ENCODE measurements at places on chromosomes 1 and 21.

GRCh38 chr1:44261171-44261817, 48.0 kb downstream of the DMAP1 start:
- no peak for DNase-seq

DNA sequence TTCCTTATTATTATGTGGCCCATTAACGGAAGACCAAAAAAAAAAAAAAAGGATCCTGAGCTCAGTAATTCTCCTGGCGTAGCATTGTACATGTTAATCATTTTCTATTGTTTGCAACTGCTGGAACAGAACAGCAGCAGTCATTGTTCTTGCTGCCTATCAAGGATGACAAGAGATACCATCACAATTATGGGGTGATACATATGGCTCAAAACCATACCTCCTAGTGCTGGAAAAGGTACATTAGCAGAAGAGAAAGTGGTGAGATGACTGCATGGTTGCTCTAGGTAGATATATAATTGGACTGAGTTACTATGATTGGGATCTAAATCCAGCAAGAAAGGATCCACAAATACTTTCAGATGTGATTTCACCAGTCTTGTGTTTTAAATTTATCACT, 13.3 kb upstream of the TLR5 start:
- no peak for DNase-seq

- no peak for DNase-seq
Observed at GRCh38 chr1:160226623-160227022, 21.4 kb downstream of the PEA15 start.

DNA sequence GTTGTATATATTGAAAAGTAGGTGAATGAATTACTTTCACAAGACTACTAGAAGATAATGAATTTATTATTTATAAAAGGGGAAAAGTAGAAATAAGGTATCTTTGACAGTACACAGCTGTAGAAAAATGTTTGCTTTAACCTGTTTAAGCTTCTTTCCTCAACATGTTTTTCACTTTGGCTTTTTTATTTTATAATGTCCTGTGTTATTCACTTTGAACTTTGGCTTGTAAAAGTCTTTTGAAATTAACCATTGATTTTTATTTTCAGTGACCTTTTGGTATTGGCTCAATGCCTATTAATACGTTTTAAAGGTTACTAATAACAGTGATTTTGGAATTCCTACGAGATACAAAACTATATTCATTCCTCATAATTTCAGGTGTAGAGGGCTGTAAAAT, 57.7 kb upstream of the MPC2 start:
- no peak for DNase-seq

GRCh38 chr1:89939693-89940438, 55.0 kb upstream of the ZNF326 start:
- DNase-seq, result no peak

GRCh38 chr1:217393896-217394295, 237.0 kb downstream of the GPATCH2 start:
- DNase-seq, result no peak

DNA sequence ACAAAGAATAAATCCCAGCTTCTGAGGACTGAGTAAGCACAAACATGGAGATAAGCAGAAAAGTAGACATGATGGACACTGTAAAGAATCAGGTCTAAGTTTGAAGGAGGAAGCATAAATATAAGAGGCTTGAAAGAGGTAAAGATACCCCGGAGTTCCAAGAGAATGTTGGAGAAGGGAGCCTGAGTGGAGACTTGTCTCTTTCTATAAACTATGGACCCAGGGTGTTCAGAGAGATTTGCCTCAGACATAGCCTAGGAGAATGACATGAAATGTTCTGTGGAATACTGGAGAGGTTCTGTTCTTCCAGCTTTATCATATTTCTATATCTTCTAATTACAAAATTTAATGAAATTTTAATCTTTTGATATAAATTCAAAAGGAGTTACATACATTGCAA, 554.3 kb upstream of the B3GALT2 start:
- no peak for DNase-seq

- DNase-seq, result no peak
Observed at GRCh38 chr1:40662151-40662550, 3.3 kb downstream of the RIMS3 start.

GRCh38 chr21:46011267-46011967, 29.8 kb downstream of the COL6A1 start:
- DNase-seq, result no peak

DNA sequence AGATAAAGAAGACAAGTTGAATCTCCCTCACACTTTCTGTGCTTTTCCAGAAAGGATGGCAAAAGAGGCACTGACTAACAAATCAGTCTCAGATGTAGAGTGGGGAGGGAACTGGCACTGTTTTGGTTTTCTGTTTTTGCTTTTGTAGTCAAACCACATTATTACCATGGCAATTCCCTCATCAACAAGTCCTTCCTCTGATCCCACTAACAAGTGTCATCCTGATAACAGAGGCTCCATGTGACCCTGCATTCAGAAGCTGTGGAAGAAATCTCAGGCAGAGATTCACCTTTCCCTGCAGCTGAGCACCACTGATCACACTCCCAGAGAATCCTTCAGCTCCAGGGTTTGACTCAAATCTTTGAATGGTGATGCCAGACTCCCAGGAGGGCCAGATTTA, 203.4 kb downstream of the TNR start:
- DNase-seq, result no peak

GRCh38 chr1:220952961-220953643, 73.9 kb downstream of the HLX start:
- DNase-seq, result no peak

DNA sequence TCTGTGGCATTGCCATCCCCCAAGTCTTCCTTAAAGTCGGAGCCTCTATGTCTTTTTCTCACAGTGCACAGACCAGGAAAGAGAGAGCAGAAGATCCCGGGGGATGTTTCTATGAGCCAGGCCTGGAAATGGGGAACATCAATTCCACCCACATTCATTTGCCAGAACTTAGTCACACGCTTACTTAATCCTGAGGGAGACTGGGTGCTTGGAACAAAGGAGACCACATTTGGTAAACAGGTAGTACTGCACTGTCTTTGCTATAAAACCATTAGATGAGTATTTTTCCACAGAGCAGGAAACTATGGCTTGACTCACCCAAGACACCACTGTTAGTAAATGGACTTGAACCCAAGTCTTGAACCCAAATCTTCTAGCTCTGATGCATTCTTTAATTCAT, 60.7 kb upstream of the CTTNBP2NL start:
- DNase-seq, result no peak

GRCh38 chr21:31022306-31022705, 16.0 kb downstream of the KRTAP19-8 start:
- DNase-seq, result no peak

DNA sequence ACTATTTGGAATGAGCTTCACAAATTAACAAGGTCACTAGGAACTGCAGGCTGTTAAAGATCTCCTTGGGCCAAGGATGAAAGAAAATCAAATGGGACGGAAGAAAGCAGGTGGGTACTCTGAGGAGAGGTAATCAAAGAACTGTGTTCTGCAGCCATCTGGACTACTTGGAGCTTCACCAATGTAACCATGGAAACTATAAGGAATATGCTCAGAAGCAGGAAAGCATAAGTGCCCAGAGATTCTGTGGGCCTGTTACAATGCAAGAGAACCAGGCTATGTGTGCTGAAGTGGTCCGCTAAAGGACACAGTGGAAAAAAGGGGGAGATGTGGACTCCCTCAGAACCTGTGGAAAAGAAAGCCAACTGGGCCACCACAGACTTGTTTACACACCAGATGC, 238.5 kb downstream of the PTGER3 start:
- no peak for DNase-seq

GRCh38 chr1:203359010-203359571, 8.2 kb upstream of the FMOD start:
- no peak for DNase-seq

- no peak for DNase-seq
Observed at GRCh38 chr1:27592931-27593677, 10.8 kb downstream of the AHDC1 start.

- DNase-seq, result no peak
Observed at GRCh38 chr1:51861669-51862068, 16.9 kb downstream of the NRDC start.

DNA sequence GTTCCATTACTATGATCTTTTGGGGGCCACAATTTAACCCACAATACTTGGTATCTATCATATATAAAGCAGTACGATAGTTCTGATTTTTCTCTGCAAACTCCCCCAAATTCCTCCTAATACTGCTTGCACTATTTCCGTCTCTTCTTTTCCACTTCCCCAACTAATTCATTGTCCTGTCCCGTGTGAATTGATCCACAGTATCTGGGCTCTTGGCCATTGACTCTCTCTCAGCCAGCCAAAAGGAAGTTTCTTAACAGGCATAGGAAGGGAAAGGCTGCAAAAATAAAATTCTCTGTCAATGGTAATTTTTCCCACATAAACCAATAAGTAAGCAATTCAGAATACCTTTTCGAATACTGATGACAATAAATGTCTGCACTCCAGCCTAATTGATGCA, 91.7 kb upstream of the DSCAM start:
- no peak for DNase-seq

DNA sequence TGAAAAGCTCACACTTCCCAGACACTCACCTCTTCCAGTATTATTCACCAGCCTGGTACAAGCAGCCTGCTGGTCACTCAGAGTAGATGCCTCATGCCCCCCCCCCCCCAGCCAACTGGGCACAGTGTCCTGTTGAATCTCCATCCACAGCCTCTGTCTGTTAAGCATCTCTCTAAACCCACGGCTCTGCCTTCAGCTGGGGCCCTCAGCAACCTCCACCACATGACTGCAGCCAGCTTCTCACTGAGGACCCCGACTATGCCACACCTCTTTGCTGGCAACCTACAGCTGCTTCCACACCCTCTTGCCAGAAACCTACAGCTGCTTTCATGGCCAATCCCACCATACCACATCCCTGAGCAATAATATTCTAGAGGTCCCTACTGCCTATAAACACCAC, 113.1 kb downstream of the RHOU start:
- no peak for DNase-seq

DNA sequence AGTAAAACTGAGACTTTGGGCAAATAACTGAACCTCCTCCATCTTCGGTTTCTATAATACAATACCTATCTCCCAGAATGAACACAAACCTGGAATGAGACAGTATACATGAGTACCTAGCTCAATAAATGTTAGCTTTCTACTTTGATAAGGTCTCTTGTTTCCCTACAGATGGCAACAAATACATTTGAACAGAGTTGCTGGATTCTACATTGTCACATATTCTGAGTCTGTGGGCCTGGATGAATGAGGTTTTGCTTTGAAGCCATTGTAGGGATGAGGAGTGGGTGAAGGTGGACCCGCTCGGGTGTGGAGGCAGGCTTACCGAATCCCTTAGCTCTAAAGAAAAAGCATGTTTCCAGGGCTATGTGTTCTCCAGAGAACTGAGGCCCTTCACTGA, 13.9 kb upstream of the FYB2 start:
- DNase-seq, result no peak

DNA sequence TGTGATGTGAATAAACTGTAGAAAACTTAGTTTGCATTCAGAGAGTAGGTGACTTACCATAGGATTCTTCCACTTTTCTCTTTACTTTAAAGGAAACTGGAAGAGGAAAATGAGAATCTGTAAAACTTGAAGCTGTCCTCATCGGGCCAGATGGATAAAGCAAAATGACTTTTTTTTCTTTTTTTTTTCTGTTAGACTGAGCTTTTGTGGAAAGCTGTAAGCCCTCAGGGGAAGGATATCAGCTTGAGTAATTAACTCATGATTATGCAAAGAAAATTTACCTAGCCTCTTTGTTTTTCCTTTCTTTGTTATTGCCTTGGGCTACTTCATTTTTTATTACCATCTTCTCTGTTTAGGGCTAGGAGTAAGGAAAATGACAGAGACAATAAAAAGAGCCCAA, 53.4 kb downstream of the DPH5 start:
- no peak for DNase-seq

- no peak for DNase-seq
Observed at GRCh38 chr1:12456979-12457378, 161.0 kb downstream of the DHRS3 start.

GRCh38 chr1:39907528-39908453, 6.1 kb upstream of the MYCL start:
- no peak for DNase-seq

GRCh38 chr1:109290137-109290536, 7.2 kb upstream of the PSRC1 start:
- DNase-seq, result no peak

- no peak for DNase-seq
Observed at GRCh38 chr1:79726321-79726720, 719.8 kb upstream of the ADGRL4 start.

DNA sequence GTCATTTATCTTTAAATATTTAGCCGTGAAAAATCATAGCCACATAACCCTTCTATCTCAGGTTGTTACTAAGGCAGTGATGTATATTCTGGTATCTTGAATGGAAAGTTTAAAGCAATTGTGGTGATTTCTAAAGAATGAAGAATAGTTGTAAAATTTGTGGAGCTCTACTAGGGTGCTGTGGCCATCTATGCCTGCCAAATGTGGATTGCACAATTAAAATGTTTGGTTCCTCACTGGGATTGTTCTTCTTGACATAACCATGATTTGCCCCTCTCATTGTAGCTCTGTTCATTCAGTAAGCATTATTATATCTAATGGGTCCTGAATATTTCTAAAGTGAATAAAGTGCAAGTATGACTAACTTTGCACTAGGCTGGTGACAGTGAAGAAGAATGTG, 50.1 kb downstream of the AK4 start:
- DNase-seq, result no peak

GRCh38 chr1:201955729-201956143, 433 bp downstream of the TIMM17A start:
- no peak for DNase-seq

DNA sequence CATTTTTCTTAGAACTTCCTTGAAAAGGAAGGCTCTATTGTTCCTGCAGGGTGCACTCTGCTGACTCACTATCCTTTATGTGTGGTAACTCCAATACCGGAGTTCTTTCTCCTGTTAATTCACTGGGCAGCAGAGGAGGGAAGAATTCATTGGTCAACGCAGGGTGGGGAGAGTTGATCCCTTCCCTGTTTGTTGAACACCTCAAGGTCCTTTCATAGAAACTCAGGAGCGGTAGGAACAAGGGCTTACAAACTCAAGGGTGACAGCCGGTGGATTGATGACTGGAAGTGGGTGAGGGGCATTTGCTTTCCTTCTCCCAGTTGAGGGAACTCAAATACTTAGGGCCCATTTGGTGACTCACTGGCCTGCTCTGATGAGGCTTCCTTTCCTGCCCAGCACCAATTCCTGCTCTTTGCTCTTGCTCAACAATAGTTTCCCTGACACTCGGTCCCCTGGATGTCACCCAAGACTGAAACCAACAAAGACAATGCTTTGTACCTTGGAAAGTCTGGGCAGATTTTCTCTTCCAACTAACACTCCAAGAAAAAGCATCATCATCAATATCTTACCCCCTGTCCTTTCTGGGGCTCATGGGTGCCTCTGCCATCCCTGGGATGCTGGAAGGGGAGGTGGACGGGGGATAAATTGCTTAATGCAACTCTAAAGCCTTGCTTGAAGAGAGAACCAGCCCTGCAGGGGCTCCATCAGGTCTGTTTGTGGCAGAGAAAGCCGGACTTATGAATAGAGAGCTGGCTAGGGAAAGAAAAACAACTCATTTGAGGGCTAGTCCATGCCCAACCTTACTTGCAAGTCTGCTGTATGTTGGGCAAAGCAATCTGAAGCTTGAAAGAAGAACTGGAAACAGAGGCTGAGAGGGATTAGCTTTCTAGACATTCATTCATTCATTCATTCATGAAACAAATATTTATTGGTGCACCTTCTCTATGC, 9.3 kb downstream of the SLC26A9 start:
- no peak for DNase-seq

Data from stimulated activated CD4-positive, alpha-beta T cell treated with anti-CD3 and anti-CD28 coated beads, TNF-alpha, amount 100 ng/mL, for 1 hour (primary cell).